Mammary microvascular endothelial cell (primary cell): ENCODE measurements at places on chromosomes 7 and 10. TPM values are rescaled to one million over a fixed set of nuclear protein-coding genes. Genes with fewer than 3 reads are reported as not detected.

UNCX gene
- not detected in 2 replicates for total RNA-seq

DPYSL4 gene
- total RNA-seq: 4.7 and 8.2 TPM in 2 replicates

CALN1 gene
- not detected in 2 replicates for total RNA-seq

GPRIN2 gene
- total RNA-seq: not detected in 2 replicates

DPY19L1 gene
- total RNA-seq: 49.9 and 50.8 TPM in 2 replicates

PPP1R17 gene
- not detected in 2 replicates for total RNA-seq

PRR15 gene
- total RNA-seq: 0.30 TPM in 1 of 2 replicates, not detected in the other

CXCL12 gene
- total RNA-seq: 16.2 and 19.4 TPM in 2 replicates

TMEM196 gene
- not detected in 2 replicates for total RNA-seq
